ENCODE measurements at places on chromosomes 6 and 20.
A peak's percentile ranks its signal among the peaks of the same experiment; 100 is the strongest.

- DNase-seq: no peak
These were observed 308.3 kb downstream of the CDH4 start for GRCh38 chr20:61560361-61560853.

GRCh38 chr20:9110916-9111432, 42.1 kb downstream of the PLCB4 start:
- no peak for DNase-seq

DNA sequence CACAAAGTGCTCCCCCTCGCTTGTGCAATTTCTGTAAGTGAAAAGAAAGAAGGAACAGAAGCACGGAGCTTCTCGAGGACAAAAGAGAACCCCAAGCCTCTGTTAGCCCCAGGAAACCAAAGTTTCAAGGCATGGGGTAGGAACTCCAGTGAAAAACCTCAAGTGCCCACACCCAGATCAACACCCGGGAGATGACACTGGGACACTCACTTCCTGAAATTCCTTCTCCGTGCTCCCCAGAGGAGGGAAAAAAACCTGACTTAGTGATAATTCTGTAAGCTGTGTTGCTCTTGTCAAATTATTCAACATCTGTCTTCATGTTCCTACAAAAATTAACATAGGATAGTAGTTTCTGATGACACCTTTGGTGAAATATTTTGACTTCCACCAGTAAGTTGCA, 4.6 kb downstream of the MDGA1 start:
- no peak for DNase-seq

GRCh38 chr6:142356884-142357225, 55.0 kb downstream of the ADGRG6 start:
- no peak for DNase-seq

GRCh38 chr6:153511896-153512496, 380.9 kb upstream of the RGS17 start:
- DNase-seq: no peak

- DNase-seq: no peak
These were observed 467.3 kb upstream of the IRAK1BP1 start for GRCh38 chr6:78400076-78400475.

DNA sequence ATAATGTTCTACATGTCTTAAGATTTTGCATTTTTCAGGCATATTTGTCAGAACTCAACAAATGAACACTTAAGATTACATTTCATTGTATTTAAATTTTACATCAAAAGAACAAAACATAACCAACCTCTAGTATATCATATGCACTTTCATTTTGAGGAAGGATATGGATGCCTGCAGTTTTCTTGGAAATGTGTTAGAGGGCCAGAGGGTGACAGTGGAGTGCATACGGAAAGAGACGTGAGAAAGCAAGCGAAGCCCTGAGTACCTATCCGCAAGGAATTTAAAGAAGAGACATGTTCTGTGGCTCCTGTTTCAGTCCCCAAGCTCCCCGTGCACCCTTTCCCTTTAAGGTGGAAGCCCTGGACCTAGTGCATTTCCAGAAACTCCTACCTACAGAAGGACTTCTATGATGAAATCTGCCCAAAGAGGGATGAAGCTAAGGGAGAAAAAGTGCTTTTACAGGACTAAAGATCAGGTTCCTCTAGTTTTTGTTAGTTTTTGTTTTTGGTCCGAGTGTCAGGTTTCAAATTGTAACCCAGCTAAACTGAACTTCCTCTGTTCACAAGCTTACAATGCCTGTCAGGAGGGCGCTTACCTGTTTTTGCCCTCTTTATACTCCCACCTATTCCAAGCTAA, 38.8 kb downstream of the EZR start:
- no peak for DNase-seq

- no peak for DNase-seq
These were observed 25.5 kb upstream of the FKBP1A start for GRCh38 chr20:1418350-1418749.

- no peak for DNase-seq
These were observed 96.6 kb downstream of the EPB41L2 start for GRCh38 chr6:130966344-130966980.

GRCh38 chr20:20709887-20710286, 2.6 kb downstream of the RALGAPA2 start:
- no peak for DNase-seq

- peak; percentile 95 for DNase-seq
These were observed 72.4 kb upstream of the BACH2 start for GRCh38 chr6:90369024-90369519.

DNA sequence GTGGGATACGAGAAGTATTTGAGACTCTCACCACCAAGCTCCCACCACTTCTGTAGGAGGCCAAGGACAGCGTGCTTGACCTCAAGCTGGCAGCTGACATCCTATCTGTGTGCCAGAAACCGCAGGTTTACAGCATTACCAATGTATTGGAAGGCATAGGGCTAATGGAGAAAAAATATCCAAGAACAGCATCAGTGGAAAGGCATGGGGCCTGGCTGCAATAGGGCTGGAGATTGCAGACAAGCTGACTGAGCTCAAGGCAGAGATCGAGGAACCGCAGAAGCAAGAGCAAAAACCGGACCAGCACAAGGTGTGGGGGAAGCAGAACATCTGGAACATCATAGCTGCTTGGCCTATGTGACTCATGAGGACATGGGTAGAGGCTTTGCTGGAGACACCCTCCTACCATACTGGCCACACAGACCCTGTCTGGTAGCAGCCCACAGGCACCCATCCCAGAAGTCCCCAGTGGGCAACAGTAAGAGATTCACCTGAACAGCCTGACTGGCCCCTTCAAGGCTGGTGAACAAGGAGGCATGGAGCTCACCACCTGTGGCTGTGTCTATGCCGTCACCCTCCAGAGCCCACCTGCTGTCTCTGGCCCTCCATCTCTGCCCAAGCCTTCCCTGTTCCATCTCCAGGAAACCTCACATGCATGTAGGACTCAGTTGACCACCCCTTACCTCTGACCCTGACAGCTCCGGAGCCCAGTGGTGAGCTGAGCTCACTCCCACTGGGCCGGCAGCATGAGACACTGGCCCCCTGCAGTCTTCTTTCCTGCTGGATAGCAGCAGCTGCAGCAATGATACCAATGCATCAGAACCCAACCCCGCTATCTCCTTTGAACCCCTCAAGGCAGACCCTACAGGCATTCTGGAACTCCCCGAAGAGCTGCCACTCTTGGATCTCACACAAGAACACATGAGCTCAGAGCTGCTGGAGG, 171.1 kb downstream of the KIF6 start:
- no peak for DNase-seq

DNA sequence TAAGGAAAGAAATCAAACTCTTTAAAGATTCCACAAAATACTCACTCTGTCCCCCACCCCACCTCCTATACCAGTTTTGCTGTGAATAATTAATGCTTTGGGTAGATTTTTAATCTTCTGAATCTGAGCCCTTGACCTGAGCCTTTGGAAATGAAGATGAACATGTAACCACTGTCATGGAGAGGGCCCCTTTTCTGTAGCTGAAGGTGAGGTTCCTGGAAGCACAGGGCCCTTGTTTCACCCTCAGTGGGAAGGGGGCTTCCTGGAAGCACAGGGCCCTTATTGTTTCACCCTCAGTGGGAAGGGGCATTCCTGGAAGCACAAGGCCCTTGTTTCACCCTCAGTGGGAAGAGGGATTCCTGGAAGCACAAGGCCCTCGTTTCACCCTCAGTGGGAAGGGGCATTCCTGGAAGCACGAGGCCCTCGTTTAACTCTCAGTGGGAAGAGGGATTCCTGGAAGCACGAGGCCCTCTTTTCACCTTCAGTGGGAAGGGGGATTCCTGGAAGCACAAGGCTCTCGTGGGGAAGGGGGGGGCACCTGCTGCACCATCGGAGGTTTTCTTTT, 75.7 kb downstream of the DACT2 start:
- no peak for DNase-seq

DNA sequence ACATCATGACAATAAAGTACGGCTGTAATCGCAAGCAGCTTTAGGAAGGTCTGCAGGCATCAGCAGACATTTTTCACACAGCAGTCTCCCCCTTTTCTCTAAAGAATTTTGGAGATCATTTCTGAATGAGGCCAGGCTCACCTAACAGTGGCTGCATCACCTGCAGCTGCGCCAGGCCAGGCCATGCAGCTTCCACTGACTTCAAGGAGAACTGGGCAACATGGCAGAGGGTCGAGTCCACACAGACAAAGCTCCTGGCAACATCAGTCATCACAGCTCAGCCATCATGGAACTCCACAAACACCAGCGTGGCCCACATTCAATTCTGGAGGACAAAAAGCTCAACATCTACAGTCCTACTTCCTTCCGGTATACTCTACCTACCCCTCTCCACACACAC, 17.8 kb upstream of the FOXC1 start:
- DNase-seq: no peak

- DNase-seq: no peak
These were observed 353.3 kb downstream of the HACE1 start for GRCh38 chr6:104506429-104506828.

DNA sequence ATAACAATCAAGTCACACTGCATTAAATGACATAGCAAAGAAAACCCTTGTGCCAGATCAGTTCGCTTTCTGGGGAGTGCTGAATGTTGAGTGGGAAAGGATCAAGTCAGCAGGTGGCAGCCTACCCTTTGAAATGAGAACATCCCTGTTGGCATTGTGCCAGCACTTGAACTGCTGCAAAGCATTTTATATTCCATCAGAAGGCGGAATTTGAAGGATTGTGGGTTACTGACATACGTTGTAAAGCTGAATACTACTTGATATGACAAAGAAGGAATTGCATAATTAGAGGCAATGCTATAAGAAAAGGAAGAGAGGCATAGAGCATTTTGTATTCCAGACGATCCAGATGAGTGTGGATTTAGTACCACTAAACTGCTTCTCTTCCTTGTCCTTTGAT, 26.5 kb downstream of the BCKDHB start:
- DNase-seq: no peak

GRCh38 chr6:21003780-21004541, 469.7 kb downstream of the CDKAL1 start:
- peak; percentile 59 for DNase-seq

DNA sequence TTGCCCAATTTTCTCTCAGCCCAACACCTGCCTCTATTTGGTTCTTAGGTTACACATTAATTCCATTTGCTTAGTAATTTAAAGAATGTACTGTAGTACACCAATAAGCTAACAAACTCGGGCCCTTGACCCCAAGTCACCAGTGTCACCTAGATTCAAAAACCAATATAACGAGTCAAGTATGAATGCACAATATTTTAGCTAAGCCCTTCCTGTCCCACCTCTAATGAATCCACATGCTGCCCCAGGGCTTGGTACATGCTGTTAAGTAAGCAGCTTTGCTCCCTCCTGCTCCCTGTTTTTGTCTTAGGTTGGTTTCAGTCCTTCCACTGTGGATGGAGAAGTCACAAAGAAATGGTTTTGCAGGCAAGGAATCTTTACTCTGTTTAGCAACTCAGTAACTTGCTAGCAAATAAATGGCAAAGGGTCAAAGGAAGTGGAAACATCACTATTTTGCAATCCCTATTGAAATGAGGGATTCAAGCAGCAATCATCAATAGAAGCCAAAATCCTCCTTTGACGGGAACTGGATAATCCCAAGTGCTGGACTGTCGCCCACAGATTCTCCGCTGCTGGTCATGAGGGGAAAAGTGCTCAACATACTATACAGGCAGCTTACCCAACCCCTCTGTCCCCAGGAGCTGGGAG, 5.0 kb upstream of the MPC1 start:
- DNase-seq: no peak

Measured in HS-27A (cell line).